ENCODE measurements at places on chromosomes 2 and 18.

DNA sequence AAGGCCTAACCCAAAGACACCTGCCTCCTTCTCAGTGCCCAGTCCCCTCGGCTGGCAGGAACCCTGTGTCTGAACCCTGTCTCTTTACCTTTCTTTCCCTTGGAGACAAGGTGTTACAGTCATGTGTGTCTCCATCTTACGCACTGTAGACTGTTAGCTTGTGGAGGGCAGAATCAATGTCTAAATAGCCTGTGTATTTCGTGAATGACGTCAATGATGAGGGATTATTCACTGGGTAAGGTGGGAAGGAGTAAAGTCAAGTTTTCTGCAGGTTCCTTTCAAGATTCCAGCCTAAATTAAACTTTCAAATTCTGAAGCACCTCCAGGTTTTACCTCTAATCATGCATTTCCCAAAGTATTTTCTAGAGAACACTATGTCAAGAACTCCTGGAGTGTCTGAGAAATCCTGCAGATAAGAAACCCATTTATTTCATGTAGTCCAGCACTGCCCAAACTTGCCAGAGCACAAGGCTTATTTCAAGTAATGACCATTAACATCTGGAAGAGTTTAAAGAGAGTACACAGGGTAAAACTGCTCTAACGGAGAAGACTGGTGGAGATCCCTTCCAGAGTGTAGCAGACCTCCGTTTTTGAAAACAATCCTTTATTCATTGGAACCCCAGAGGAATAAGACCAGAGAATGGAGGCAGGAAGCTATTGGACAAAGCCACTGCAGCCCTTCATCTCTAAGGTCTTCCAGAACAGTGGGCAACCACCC, 72.8 kb downstream of the KCNF1 start:
- DNase-seq = no peak

GRCh38 chr18:35457140-35457704, 40.5 kb downstream of the INO80C start:
- no peak for DNase-seq

GRCh38 chr2:238700117-238700457, 147.8 kb upstream of the TWIST2 start:
- no peak for DNase-seq

- no peak for DNase-seq
These were observed 45.8 kb upstream of the HAAO start for GRCh38 chr2:42838133-42838532.

GRCh38 chr2:23220513-23221094, 164.4 kb upstream of the KLHL29 start:
- DNase-seq = no peak

- DNase-seq = no peak
These were observed 650.1 kb downstream of the SLC4A3 start for GRCh38 chr2:220277445-220277975.

DNA sequence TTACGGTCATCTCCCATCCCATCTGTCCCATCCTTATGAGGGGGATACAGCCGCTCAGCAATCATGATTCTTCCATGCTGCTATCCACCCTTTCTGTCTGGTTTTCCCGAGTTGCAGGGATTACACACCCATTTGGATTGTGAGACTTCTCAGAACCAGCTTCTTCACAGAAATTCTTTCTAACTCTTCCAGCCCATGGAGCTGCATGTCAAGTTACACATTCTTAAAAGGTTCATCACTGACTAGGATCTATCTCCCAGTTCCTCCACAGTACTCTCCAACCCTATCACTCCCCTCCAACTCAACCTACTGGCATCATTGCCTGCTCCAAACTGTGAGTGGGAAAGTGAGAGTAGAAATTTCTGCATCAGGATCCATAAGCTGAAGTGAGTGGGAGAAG, 558.2 kb upstream of the TNP1 start:
- DNase-seq = no peak

- DNase-seq = no peak
These were observed 311.9 kb downstream of the TXNL1 start for GRCh38 chr18:56326336-56327072.

- no peak for DNase-seq
These were observed 38.0 kb downstream of the RNF152 start for GRCh38 chr18:61854578-61855448.

DNA sequence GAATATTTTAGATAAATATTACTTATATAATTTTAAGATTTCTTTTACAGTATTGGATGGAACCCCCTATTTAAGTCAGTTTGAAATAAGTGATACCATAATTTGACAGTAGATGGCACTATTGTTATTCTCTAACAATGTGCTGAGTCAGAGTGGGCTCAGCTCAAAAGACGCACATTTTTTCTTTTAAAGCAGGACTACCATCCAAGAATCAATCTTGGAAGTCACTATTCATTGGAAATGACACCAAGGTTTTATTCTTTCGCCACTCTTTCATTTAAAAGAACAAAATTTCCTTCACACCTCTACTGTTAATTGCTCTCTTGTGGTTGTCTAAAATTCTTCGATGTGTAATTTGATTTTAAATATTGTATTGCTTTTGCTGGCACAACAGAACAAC, 32.6 kb upstream of the SPAG16 start:
- peak; percentile 53 for DNase-seq

All from HTR-8/SVneo (cell line).